ENCODE measurements at places on chromosomes 4 and X. TPM values are rescaled to one million over a fixed set of nuclear protein-coding genes. Genes with fewer than 3 reads are reported as not detected.

Gene F11
- not detected for total RNA-seq

Gene STK26
- 115 TPM for total RNA-seq

Gene CDKL2
- total RNA-seq: 2.9 TPM

Gene SLC25A4
- total RNA-seq: 14.7 TPM

Gene GABRE
- total RNA-seq: 0.92 TPM

Gene PRSS12
- 1.9 TPM for total RNA-seq

Gene PCSK1N
- total RNA-seq: 2.4 TPM

Gene GAGE12H
- not detected for total RNA-seq

Gene DCAF4L1
- 0.06 TPM for total RNA-seq

Gene INTU
- total RNA-seq: 22.0 TPM

- H3K4me3 ChIP-seq: no peak overlapping the region
- no peak for DNase-seq
- no peaks in the 10 kb centered on the region for H3K36me3 ChIP-seq
- H3K4me1 ChIP-seq: peaks cover 9% of the 10 kb centered on the region
- H3K27ac ChIP-seq: no peak overlapping the region
- no peaks in the 10 kb centered on the region for H3K27me3 ChIP-seq
Measured at GRCh38 chr4:5970381-5971077, 47.7 kb downstream of the C4orf50 start.

GRCh38 chr4:10022346-10023049 is 1.2 kb upstream of the SLC2A9 start:
- peak; percentile 24 for DNase-seq
- H3K27ac ChIP-seq: no peak overlapping the region
- no peaks in the 10 kb centered on the region for H3K36me3 ChIP-seq
- peaks cover 23% of the 10 kb centered on the region for H3K27me3 ChIP-seq
- peaks cover 7% of the 10 kb centered on the region for H3K4me1 ChIP-seq

DNA sequence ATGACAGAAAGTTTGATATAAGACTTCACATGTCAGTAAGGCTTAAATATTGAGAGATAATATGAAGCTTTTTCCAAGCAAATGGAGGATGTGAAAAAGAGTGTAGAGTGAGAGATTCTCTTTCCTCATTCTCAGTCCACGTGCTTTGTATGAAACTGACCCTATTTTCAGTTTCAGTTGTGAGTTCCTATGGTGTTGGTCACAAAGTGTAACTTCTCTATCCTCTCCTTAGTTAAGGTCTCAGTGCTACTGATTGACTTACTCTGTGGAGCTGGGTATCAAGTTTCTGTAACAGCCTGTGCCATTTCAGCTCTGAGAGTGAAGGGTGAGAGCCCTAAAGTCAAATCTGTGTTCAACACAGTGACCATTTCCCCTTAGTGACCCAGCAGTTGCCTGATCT is 277.2 kb downstream of the EPHA5 start:
- H3K36me3 ChIP-seq: no peaks in the 10 kb centered on the region
- no peaks in the 10 kb centered on the region for H3K4me1 ChIP-seq
- H3K4me3 ChIP-seq: no peak overlapping the region
- H3K27ac ChIP-seq: no peak overlapping the region

GRCh38 chr4:78057600-78058550 is 752 bp downstream of the FRAS1 start:
- peak overlapping the region; percentile 73 for H3K4me3 ChIP-seq
- no peaks in the 10 kb centered on the region for H3K27me3 ChIP-seq
- H3K4me1 ChIP-seq: no peaks in the 10 kb centered on the region
- DNase-seq: peak; percentile 66
- no peaks in the 10 kb centered on the region for H3K36me3 ChIP-seq

- no peaks in the 10 kb centered on the region for H3K27me3 ChIP-seq
- no peak overlapping the region for H3K27ac ChIP-seq
- no peak for DNase-seq
- H3K36me3 ChIP-seq: no peaks in the 10 kb centered on the region
- H3K4me3 ChIP-seq: no peak overlapping the region
- no peaks in the 10 kb centered on the region for H3K4me1 ChIP-seq
Measured at GRCh38 chrX:68415316-68415715, 18.0 kb downstream of the OPHN1 start.

- H3K36me3 ChIP-seq: no peaks in the 10 kb centered on the region
- H3K4me1 ChIP-seq: peaks cover 3% of the 10 kb centered on the region
- H3K4me3 ChIP-seq: no peak overlapping the region
- H3K27ac ChIP-seq: no peak overlapping the region
- DNase-seq: no peak
Measured at GRCh38 chr4:143294310-143294709, 42.4 kb upstream of the GAB1 start.

DNA sequence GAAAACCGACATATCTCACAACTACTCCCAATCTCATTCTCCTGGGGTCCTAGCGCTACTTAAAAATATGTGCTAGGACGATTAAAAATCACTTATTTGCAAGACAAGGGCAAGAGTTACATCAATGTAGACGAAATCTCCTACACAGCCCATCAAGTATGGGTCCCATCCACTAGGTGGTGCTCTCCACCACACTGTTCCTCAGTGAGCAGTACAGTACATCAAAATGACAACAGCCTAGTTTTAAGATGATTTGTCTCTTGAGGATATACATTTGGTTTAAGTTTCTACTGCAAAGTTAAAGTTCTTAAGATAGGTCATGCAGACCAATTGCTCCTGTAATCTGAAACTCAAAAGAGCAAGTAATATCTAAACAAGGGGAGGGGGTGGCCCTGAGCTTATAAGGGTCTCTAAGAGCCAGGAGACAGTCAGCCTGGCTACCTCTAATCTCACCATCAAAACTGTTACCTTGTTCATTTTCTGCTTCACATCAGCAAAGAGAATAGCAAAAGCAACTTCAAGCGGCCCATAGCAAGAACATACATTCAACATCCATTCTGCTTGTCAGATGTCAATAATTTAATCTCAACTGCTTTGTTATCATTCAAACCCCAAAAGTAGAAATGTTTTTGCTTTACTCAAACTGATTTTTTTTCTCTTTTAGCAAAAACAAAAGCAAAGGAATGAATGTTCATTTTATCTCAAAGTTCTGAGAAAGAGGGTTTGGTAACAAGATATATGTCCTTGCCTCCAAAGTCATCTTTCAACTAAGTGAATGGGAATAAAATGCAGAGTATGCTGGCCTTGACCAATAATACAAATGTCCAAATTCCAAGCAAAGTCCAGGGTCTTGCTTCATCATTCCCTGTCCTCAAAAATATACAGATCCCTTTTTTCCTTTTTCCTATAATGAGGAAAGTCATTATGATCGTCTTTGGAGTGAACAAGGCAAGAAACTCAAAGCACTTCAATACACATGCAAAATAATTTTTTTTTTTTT is 53.1 kb downstream of the STX18 start:
- DNase-seq: peak; percentile 79
- H3K27me3 ChIP-seq: no peaks in the 10 kb centered on the region
- no peak overlapping the region for H3K4me3 ChIP-seq

DNA sequence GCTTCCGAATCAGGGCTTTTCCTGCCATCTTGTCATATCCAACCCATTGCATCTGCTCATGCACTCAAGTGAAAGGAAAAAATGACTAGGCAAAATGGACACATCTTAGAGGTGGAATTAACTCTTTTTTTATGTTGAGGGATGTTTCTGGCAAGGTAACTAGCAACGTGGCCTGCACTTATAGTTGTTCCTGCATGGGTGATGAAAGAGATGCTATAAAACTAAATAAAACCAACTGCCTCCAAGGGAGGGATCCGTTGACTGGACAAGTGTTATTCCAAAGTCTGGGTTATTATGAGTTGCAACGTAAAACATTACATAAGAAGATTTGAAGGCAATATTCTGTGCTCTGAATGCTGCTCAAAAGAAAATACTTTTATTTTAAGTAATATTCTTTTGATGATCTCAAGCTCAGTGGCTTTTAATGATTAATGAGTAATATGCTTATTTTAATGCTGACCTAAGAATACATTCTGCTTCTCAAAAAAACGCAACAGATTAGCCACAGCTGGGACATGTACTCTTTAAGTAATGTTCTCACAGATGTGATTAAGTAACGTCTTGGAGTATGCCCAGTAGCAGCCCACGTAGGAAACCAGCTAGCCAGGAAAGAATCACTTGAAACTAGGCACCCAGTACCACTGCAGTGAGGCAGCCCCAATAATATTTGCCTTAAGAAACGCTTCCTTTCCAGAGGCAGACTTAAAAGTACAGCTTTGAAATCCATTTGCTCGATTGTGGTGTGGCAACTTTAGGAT is 27.4 kb downstream of the KLF3 start:
- no peak overlapping the region for H3K4me3 ChIP-seq
- no peaks in the 10 kb centered on the region for H3K27me3 ChIP-seq
- H3K36me3 ChIP-seq: peaks cover 30% of the 10 kb centered on the region
- H3K4me1 ChIP-seq: no peaks in the 10 kb centered on the region
- DNase-seq: no peak

DNA sequence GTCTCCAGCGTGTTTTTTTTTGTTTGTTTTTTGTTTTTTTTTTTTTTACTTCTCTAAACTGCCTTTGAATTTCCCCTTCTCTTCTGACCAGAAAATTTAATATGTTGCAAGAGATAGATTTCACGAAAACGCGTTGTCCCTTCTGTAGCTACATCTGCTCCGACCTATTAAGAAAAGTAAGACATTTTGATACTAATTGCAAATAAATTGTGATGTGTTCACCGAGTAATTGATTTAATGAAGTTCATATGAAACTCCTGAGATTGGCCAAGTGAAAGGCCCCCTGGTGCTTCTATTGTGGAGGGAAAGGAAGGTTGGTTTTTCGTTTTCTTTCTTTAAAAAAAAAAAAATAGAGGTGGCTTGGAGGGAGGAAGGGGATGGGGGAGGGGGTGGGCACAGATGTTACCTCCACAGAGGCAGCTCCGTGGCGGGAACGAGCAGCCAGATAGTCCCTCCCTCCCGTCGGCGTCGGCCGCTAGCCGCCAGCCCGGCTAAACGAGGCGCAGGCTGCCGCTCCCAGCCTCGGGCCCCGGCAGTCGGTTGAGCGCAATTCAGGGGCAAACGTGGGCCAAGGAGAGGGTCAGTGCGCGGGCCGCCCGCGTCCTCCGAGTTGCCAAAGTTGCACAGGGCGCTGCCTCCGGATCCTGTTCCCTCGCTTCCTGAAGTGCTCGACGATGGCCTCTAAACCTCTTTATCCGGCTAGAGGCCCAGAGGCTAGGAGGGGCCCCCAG is 139.1 kb upstream of the ZIC3 start:
- no peak overlapping the region for H3K27ac ChIP-seq
- peaks cover 32% of the 10 kb centered on the region for H3K4me1 ChIP-seq
- peak; percentile 59 for DNase-seq
- H3K27me3 ChIP-seq: peaks cover 61% of the 10 kb centered on the region
- H3K36me3 ChIP-seq: no peaks in the 10 kb centered on the region

DNA sequence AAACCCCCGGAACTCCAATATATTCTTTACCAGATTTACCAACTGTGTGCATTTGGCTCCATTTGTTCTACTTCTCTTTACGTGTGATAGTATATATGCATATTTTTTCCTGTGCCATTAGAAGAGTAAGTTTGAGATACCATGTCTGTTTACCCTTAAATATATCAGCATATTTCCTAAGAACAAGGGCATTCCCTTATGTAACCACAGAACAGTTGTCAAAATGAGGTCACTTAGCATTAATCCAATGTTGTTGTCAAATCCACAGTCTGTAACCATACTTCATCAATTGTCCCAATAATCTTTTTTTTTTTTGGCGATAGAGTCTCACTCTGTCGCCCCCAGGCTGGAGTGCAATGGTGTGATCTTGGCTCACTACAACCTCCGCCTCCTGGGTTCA is 55.2 kb downstream of the TBC1D14 start:
- H3K36me3 ChIP-seq: no peaks in the 10 kb centered on the region
- no peak for DNase-seq
- H3K27ac ChIP-seq: no peak overlapping the region
- peaks cover 39% of the 10 kb centered on the region for H3K4me1 ChIP-seq
- H3K4me3 ChIP-seq: no peak overlapping the region

- no peaks in the 10 kb centered on the region for H3K36me3 ChIP-seq
- no peak for DNase-seq
- H3K27ac ChIP-seq: no peak overlapping the region
- H3K27me3 ChIP-seq: no peaks in the 10 kb centered on the region
- no peak overlapping the region for H3K4me3 ChIP-seq
Measured at GRCh38 chr4:17921451-17921850, 100.1 kb downstream of the LCORL start.

- H3K27ac ChIP-seq: no peak overlapping the region
- no peak for DNase-seq
- H3K4me1 ChIP-seq: no peaks in the 10 kb centered on the region
- no peak overlapping the region for H3K4me3 ChIP-seq
Measured at GRCh38 chr4:105067431-105067830, 79.2 kb upstream of the TET2 start.

- H3K36me3 ChIP-seq: no peaks in the 10 kb centered on the region
- H3K27ac ChIP-seq: no peak overlapping the region
- H3K27me3 ChIP-seq: no peaks in the 10 kb centered on the region
- H3K4me1 ChIP-seq: peaks cover 30% of the 10 kb centered on the region
- H3K4me3 ChIP-seq: no peak overlapping the region
- DNase-seq: no peak
Measured at GRCh38 chr4:151318307-151319006, 6.9 kb downstream of the SH3D19 start.

GRCh38 chrX:51035746-51036145 is 125.2 kb downstream of the BMP15 start:
- no peak overlapping the region for H3K27ac ChIP-seq
- DNase-seq: no peak
- no peaks in the 10 kb centered on the region for H3K27me3 ChIP-seq

GRCh38 chr4:1266881-1267763 is 18.2 kb upstream of the CTBP1 start:
- no peak for DNase-seq
- H3K36me3 ChIP-seq: no peaks in the 10 kb centered on the region
- no peak overlapping the region for H3K27ac ChIP-seq
- H3K4me3 ChIP-seq: no peak overlapping the region
- no peaks in the 10 kb centered on the region for H3K4me1 ChIP-seq
- no peaks in the 10 kb centered on the region for H3K27me3 ChIP-seq

DNA sequence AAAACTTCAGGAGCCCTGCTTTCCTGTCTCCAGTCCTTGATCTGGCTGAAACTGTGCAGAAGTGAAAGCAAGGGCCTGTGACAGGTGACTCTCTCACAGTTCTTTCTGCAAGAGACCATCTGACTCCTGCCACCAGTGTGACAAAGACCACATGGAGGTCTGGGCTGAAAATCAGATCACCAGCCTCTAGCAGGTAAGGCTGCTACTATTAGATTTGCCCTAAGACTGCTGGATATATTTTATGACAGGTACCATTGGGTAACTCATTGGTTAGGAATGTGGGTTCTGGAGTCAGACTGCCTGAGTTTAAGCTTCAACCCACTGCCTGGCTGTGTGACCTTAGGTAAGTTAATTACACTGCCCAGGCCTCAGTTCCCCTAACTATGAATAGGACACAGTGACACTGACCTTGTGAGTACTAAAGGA is 163.3 kb upstream of the SLC7A11 start:
- peaks cover 21% of the 10 kb centered on the region for H3K27me3 ChIP-seq
- no peak for DNase-seq
- H3K4me1 ChIP-seq: no peaks in the 10 kb centered on the region
- H3K36me3 ChIP-seq: no peaks in the 10 kb centered on the region
- no peak overlapping the region for H3K4me3 ChIP-seq

DNA sequence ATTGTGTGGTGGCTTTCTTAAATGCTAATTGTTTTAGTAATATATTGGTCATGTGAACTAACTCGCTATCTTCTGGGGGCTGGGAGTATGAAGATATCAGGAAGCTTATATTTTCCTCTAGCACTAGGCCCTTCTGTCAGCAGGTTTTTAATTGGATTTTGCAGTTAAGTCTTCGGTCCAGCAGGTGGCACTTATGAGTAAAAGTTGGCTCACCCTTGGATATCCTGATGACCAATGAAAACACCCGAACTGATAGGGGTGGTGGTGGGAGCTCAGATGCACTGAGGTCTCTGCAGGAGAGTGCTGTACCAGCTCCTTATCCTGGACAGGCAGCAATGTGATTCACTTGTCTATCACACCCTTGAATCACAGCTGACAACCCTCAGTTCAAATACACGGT is 1365.8 kb upstream of the DIAPH2 start:
- H3K27me3 ChIP-seq: no peaks in the 10 kb centered on the region
- H3K4me1 ChIP-seq: no peaks in the 10 kb centered on the region
- peak; percentile 52 for DNase-seq
- H3K4me3 ChIP-seq: no peak overlapping the region
- no peak overlapping the region for H3K27ac ChIP-seq
